Right kidney (tissue), 9 donors: ENCODE measurements at places on chromosomes 16 and 17.

GRCh38 chr16:31458073-31458843 is 1.0 kb upstream of the ARMC5 start:
- peak; percentile 69 for DNase-seq

GRCh38 chr17:1492249-1493206 is at the start of gene MYO1C:
MYO1C (minus strand) TSS chr17:1492686; CDS start chr17:1492487, 199 bp downstream.
- peak; percentile 50 for DNase-seq

DNA sequence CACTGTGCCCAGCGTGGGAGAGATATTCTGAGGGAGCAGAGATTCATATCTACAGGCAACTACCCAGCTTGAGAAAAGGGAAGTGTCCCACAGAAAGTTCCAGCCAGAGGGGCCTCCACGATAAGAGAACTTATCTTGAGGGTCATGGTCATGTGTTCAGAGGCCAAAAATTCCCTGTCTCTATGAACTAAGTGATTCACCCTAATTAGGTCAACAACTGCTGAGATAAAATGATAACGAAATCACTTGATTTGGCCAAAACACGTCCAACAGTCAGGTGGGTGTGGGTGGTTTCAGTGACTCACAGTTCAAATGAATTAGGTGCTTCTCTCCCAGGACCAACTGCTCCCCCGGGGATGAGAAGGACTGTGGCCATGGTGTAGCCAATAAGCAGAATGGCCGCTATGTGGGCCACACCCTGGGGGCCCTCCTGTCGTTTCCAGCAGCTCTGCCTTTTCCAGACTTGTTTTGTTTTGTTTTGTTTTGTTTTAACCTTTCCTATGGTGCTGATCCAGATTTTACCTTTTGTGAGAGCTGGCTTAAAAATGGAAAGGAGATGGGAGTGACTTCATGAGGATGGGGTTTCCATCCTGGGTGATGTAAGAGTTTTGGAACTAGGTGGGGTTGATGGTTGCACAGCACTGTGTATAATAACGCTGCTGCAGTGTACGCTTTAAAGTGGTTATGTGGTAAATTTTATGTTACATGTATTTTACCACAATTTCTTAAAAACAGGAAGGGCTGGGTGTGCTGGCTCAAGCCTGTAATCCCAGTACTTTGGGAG is 8.7 kb downstream of the DNAI2 start:
- no peak for DNase-seq

DNA sequence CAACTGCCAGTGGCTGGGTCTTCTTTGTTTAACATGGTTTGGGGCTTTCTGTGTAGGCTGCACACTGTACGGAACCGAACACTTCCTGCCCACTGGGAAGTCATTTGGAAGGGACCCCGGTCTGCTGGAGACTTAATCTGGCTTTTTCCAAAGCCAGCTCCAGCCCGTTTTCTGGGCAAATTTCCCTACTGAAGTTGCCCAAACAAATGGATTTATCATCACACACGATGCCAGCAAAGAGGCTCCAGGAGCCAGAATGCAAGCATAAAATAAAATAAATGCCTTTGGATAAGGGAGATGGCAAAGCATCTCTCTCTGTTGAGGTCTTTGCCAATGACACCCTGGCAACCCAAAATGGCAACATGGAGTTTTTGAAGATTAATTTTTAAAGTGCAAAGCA is 259.9 kb upstream of the IRX3 start:
- no peak for DNase-seq

DNA sequence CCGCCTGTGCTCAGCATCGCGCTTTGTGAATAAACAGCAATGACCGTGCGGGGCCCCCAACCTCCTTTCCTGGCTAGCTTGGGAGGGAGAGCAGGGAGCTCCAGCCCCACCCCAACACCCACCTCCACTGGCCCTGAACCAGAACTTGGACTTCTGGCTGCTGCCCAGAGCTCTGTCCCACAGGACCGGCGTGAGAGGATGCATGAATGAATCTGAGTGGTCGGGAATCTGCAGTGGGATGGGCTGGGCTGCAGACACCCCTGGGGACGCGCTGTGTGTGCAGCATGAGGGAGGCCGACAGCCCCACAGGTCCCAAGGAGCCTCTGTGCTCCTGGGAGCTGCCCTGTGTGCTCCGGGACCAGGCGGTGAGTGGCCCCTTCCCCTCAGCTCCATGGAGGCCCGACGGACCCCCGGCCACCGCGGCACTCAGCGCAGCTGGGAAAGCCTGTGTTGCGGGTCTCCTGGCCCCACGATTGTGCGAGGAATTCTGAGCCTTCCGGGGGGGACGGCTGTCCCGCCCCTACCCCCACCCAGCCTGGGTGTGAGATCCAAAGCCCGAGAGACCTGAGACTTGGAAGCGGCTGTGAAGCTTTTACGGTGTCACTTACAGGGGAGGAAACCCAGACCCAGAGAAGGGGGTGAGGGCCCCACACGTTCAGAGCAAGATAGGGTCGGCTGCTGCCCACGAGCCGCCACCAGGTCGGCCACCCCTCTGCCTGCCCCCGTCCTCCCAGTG is 5.4 kb downstream of the PIEZO1 start:
- DNase-seq = no peak

DNA sequence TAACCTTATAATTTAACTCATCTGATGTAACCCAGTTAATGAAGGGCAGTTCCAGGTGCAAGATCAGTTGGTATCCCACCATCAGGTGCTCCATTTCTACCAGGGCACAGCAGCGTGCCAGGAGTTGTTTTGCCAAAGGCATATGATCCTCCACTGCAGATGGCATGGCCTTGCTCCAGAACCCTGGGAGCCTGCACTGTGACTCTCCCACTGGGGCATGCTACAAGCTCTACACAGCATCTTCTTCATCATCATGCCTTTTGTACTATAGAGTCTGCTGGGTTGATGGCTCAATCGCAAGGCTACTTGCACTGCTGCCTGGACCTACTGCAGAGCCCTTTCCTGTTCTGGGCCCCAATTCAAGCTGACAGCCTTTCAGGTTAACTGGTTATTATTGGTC is 11.3 kb upstream of the MAPT start:
- DNase-seq = no peak

DNA sequence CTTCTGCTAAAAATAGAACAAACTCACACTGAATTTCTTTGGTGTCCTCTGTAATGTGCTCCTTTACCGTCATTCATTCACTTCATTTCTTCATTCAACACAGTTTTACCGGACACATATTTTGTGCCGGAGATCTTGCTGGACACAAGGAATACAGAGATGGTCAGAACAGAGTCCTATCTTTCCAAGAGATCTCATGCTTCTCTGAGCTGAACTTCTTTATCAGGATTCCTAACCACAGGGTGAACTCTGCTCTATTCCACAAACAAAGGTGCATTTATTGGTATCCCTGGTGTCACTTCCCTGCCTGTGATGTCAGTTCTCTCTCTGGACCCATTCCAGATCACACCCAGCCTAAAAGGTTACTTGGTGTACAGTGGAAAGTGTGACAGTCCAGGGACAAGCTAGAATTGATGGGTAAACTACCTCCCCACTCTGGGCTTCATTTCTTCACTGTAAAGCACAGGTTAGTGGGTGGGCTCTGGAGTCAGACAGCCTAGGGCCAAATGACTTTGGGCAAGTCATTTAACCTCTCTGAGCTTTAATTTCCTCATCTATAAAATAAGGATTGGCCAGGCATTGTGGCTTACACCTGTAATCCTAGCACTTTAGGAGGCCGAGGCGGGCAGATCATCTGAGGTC is 4.2 kb downstream of the IFI35 start:
- DNase-seq = no peak

DNA sequence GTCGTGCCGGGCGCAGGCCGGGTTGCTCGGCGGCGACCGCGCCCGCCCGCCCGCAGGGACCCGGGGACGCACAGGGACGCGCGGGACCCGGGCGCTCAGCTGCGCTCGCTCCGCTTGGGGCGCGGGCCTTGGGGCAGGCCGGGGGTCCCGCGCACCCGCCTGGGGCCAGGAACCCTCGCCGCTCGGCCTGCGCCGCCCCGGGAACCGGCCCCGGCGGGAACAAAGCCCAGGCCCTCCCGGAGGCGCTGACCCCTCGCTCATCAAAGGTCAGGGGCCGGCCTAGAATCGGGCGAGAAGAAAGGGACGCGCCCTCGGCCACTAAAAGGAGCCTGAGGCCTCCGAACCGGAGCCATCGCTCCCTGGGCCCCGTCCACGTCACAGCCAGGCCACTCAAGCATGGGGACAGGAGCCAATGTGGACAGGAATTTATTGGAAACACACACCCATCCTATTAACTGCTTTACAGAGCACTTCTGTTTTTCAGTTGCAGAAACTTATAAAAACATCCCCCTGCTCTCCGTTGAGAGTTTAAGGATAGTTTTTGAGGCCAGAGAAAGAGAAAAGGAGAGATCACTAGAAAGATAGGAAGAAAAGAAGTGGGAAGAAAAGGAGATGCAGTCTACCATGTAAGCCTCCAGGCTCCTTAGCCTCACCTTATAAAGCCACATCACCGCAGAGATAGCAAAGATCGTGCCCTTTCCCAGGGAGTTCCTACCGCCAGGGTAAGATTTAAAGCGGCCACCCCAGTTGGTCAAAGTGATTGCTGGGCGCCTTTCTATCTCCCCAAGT is 558 bp upstream of the ZFHX3 start:
- peak; percentile 77 for DNase-seq

DNA sequence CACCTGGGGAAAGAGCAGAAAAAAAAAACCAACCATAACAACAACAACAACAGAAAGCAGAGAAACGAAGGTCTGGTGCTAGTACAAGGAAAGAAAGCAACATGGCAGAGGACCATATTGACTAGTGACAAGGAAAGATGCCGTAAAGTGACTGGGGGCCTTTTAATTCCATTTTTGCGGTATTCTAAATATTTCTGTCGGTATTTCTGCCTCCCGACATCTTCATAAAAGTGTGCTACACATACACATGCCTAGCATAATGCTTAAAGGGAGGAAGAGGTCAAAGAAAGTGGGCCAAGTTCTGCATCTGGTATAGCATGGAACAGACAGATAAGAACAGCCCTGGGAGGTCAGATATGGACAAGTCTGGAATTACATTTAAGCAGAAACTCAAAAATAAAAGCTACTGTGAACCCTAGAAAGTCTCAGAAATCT is 19.5 kb upstream of the RNF43 start:
- no peak for DNase-seq

DNA sequence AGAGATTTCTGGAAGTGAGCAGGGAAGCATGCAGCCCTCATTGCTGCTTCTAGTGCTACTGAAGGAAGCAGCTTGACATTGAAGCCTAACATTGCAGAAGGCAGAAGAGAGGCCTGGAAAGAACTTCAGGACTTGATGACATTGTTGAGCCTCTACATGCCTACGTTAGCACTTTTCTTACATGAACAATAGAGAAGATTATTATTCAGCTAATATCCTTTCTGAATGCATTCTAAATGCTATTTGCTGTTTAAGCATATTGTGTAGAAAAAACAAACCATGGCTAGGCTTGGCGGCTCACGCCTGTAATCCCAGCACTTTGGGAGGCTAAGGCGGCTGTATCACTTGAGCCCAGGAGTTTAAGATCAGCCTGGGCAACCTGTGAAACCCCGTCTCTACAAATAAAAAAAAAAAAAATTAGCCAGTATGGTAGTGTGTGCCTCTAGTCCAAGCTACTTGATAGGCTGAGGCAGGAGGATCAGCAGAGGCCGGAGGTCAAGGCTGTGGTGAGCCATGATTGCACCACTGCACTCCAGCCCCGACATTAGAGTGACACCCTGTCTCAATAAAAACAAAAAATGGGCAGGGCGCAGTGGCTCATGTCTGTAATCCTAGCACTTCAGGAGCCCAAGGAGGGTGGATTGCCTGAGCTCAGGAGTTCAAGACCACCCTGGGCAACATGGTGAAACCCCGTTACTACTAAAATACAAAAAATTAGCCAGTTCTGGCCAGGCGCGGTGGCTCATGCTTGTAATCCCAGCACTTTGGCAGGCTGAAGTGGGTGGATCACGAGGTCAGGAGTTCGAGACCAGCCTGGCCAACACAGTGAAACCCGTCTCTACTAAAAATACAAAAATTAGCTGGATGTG is 2.2 kb upstream of the AURKB start:
- no peak for DNase-seq

GRCh38 chr17:39648616-39649366 is 11.8 kb downstream of the STARD3 start:
- DNase-seq = no peak

DNA sequence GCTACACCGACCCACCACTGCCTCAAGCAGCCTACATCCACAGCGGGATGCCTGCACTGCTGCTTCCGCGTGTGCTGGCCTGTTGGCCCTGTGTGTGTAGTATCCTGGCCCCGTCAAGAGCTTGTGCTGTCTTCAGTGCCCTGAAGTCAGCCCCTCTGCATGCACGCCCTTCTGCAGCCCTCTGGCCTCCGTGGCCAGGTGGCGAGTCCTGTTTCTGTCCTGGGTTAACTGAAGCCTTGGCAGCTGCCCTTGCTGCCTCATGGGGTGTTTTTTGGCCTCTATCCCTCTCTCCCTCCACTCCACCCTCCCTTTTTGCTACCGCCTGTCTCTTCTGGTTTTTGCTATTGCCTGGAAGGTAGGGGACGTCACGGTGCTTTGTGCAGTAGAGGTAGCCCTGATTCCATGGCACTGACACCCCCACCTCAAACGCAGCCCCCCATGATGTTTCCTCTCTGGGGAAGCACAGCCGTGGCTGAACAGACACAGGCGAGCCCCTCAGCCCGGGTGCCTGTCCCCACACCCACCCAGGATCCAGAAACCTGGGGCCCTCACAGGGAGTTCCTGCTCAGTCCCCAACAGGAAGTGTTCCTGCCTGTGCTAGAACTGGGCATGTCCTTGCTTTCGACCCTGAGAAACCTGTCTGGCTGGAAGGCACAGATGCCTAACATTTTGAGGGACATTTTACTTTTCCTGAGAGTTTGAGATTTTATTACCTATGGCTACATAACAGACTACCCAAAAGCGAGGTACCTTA is 18.8 kb upstream of the AMZ2 start:
- no peak for DNase-seq
